ENCODE measurements at places on chromosomes 1 and 21.

GRCh38 chr21:41663805-41664788 is 102.8 kb downstream of the RIPK4 start:
- no peak for DNase-seq

DNA sequence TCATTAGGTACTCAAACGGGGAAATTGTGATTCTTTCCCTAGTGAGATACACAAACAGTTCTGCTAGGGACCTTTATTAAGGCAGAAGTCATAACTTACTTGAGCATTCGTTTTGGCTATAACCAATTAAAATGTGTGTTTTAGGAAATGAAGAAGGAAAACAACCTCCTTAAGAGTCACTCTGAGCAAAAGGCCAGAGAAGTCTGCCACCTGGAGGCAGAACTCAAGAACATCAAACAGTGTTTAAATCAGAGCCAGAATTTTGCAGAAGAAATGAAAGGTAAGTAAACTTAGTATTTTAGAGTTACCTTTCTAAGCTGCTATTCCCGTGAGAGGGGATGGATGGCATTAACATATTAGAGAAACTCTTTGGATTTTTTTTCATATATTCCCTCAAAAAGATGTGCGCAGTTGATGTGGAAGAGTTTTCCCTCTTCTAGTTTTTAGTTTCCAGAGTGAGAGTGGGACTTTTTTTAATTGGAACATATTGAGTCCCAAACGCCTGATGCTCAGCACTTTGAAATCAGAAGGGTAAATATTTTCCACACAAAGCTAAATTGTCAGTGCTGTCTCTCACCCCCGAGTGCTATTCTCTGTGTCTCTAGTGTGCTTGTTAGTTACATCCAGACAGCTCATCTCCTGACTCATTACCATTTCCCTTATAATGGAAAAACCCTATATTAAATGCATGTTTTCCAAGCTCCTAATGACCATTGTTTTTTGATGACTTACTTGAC is 34.9 kb downstream of the CENPF start:
- DNase-seq: peak; percentile 5

DNA sequence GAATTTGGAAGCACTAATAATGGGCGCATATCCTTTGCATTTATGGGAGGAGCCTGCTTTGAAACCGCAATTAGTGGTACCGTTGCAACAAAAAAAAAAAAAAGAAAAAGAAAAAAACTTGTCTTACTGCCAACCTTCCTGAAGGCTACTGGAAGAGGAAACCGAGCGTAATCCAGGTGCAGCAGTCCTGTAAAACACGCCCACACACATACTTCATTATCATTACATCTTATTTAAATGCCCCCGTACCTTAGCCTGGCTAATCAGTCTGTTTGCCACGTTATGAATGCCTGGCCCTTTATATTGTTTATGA is 686 bp upstream of the ZNF281 start:
- peak; percentile 8 for DNase-seq

- no peak for DNase-seq
These were observed 802.9 kb upstream of the ADAMTS5 start for GRCh38 chr21:27769763-27770162.

Data from activated CD4-positive, alpha-beta T cell treated with anti-CD3 and anti-CD28 coated beads for 4 hours (primary cell).